NCI-H1417 treated with DMSO at 0.1 percent for 48 hours (cell line): ENCODE measurements at places on chromosomes 2 and 18.

DNA sequence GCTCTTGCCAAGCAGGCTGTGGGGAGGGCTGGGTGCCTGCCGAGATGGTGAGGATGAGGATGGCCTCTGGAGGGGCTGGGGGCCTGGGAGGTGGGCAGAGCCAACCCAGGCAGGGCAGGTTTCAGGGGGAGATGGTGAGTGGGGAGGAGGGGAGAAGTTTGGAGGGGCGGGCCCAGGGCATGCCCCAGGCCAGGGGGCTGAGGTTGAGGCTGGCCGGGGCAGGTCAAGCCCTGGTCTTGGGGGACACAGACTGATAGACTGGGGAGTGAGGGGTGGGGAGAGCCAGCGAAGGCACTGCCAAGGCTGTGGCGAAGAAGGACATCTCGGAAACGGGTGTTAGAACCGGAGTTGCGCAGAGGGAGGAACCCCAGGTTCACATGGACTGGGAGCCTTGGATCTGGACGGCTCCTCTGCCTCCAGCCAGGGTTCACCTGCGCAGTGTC is 12.6 kb downstream of the CAPN10 start:
- DNase-seq, result no peak

GRCh38 chr2:9946818-9947217 is 4.7 kb upstream of the GRHL1 start:
- DNase-seq, result no peak

GRCh38 chr18:36757081-36757480 is 71.7 kb downstream of the TPGS2 start:
- no peak for DNase-seq

DNA sequence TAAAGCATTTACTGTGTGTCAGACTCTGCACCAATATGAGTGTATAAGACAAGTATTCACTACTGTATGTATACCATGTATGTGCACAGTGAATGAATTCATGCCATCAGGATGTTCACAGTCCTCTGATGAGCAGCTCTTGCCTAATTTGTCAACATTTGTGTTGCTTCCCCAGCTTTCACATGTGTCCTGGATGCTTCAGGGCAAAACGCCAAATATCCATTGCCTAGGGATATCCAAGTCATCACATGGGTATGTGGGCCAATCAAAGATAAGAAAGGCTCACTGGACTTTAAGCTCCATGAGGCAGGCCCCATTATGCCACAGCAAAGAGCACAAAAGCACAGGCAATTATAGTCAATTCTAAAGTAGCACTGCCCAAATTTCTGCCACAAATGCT is 134.2 kb upstream of the CHAC2 start:
- no peak for DNase-seq

GRCh38 chr2:150127995-150128394 is 359.5 kb downstream of the RND3 start:
- no peak for DNase-seq

DNA sequence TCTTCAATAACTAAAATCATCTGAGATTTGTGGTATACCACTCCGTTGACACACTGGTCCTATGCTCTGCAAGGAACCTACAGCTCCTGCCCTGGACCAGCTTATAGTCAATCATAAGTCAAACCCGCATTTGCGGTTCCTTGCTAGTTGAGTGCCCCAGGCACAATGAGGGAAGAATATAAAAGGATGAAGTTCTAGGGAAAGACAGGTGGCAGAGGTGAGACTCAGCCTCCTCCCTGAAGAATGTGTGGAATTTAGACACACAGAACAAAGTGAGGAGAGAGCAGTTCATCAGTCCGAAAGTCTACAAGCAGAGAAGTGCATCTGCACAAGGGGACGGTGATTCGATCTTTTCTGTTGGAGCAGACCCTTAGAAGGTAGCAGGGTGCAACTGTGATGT is 615.0 kb upstream of the FANCL start:
- DNase-seq, result no peak

DNA sequence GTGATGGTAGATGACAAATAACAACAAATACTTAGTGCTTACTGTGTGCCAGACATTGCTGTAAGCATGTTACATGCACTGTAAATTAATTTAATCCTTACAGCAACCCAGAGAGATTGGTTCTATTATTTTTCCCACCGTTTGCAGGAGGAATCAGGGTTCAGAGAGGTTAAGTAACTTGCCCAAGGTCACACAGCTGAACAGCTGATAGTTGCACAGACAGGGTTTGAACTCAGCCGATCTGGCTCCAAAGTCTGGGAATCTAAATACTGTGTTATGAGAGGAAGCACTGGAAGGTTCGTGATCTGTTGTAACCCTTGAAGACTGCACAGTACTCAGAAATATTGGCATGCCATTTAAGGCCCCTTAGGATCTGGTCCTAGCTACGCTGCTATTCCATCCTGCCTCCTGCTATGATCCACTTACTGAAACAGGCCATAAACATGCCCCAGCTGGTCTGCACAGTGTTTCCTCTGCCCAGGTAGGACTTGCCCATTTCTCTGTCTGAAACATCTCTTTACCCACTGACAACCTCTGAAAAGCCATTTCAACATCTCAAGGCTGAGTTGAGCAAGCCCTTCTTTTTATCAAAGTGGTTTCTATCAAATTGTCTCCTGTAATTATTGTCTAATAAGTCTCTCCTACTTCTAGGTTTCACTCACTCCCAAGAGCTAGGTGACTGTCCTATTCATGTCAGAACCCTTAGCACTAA is 40.4 kb upstream of the MRPL33 start:
- DNase-seq, result no peak

GRCh38 chr2:55232863-55233657 is 572 bp downstream of the RPS27A start:
- no peak for DNase-seq

DNA sequence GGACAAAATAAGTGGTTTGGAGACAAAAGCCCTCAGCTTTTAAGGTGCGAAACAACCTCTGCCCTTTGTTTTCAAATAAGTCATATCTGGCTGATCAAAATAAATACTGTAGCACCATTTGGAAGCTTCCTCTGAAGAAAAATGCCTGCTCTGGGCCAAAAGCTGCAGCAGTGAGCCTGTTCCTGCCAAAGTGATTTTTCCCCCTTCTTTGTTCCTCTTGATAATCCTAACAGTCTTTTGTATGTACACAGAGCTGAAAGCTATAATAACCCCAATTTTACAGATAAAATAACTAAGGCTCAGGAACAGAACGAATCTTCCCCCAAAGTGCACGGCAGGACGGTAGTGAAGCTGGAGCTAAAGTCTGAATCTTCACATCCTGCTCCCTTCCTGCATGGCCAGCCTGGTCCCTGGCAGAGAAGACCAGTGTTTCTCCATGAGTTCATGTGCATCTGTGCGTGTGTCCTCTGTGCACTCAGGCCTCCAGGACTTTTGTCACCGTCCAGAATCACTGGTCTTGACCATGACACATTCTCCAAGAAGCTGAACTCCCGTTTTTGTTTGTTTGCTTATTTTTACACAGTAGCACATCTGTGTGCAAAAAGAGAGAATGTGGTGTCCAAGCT is 2114.1 kb upstream of the PIK3C3 start:
- no peak for DNase-seq

GRCh38 chr2:64937687-64938491 is 51.3 kb upstream of the SLC1A4 start:
- DNase-seq, result no peak

DNA sequence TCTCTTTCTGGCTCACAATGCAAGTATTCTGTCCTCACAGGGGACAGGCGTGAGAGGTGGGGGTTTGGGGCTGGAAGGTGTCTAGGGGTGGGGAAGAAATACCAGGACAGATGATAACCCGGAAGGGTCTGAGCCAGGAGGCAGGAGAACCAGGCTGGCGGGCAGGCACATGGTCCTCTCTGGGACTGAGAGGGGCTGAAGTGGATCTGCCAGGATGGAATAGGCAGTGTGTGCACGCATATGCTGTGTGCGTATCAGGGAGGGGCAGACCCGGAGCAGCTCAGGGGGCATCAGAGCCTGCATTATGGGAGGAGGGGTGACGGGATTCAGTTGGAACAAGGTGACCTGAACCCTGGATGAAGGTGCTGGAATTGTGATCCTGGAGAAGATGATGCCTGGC is 157.3 kb downstream of the DYSF start:
- no peak for DNase-seq

DNA sequence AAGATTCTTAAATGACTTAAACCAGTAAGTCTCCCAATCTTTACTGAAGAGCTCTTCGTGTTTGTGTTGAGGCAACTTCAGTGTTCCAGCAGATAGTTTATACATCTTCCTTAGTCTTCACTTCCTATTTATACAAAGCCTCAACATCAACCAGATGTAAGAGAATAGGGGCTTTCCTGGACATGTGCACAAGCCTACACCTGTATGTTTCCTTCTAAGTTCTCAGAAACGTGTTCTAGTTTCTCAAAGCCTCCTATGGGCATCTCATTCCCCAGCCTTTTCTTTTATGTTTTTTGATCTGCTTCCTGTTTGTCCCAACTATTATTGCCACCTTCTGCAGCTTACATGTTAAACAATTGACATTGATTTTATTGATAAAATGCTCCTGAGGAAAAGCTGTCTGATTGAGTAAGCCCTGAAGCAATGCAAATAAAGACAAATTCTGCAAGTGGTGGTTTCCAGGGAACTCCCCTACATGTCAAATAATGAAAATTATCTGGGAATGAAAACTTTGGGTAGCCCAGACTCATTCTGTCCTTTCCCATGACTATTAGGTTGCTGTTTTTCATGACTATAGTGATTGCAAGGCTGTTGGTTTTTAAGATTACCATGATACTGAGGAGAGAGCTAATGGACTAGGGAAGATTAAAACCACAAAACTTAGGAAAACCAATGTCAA is 663.3 kb upstream of the ACVR2A start:
- DNase-seq, result no peak

DNA sequence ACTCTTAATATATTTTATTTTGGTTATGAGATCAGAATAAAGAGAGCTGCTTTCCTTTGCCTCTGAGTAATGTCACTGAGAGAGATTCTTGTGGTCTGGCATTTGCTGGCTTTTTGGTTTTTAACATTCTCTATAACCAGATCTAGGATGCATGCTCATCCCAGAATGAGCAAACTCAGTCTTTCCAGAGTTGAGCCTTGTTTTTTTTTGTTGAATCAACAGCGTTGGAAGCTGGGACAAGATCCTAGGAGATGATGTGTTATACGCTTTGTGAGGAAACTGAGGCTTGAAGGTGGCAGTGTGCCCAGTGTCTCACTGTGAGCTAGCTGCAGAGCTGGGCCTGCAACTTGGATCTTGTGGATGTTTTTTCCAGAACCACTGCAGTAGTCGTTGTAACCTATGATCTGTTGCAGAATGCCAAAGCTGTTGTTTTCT is 19.5 kb downstream of the MYO1B start:
- no peak for DNase-seq

DNA sequence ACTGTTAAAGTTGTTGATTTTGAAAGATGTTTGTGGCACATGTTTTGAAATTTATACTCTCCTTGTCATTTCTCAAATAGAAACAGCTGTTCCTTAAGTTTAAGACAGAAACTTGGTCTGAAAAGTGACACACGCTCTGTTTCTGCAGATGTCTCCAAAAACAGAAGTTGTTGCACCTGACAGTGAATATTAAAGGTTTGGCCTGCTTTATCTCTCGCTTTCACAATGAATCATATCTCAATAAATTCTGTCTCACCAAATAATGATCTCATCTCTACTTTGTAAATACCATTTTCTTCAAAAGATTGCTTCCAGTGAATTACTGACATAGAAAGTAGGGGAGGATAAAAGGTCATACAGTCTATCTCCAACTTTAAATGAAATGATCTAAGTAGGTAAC is 294.9 kb upstream of the SYT4 start:
- no peak for DNase-seq

DNA sequence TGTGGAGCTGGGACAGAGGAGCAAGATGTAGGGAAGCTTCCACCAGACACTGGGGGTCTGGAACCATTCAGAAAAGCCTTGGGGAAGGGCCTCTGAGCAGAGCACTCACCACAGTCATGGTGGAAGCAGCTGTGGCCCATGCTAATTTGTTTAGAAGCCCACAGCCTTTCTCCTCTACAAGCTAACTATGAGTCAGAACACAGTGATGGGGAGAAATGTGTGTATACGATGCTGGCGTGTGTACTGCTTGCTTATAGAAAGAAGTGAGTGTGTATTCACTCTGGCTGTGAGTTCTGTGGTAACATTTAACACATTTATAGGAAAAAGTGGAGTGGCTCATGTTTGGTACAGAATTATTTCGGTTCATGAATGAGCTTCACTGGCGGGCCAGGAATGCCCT is 157.0 kb upstream of the ACAA2 start:
- no peak for DNase-seq

DNA sequence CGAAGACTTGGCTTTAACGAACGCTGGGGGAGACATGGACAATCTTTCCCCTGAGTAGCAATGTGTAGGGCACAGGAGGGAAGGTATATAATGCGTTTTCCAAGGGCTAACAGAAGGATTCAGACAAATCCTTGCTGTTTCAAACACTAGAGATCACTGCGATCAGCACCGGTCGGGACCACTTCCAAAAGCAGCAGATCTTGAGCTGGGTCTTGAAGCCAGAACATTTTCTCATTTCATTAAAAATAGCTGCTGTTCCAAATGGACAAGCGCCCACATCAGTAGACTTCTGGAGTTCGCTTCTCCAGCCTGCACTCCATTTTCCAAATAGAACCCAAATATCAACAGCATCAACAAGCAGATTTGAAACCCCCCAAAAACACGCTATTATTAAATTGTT is 65.1 kb upstream of the MAPRE2 start:
- no peak for DNase-seq

GRCh38 chr2:219423652-219424377 is 5.6 kb downstream of the DES start:
- DNase-seq, result no peak

DNA sequence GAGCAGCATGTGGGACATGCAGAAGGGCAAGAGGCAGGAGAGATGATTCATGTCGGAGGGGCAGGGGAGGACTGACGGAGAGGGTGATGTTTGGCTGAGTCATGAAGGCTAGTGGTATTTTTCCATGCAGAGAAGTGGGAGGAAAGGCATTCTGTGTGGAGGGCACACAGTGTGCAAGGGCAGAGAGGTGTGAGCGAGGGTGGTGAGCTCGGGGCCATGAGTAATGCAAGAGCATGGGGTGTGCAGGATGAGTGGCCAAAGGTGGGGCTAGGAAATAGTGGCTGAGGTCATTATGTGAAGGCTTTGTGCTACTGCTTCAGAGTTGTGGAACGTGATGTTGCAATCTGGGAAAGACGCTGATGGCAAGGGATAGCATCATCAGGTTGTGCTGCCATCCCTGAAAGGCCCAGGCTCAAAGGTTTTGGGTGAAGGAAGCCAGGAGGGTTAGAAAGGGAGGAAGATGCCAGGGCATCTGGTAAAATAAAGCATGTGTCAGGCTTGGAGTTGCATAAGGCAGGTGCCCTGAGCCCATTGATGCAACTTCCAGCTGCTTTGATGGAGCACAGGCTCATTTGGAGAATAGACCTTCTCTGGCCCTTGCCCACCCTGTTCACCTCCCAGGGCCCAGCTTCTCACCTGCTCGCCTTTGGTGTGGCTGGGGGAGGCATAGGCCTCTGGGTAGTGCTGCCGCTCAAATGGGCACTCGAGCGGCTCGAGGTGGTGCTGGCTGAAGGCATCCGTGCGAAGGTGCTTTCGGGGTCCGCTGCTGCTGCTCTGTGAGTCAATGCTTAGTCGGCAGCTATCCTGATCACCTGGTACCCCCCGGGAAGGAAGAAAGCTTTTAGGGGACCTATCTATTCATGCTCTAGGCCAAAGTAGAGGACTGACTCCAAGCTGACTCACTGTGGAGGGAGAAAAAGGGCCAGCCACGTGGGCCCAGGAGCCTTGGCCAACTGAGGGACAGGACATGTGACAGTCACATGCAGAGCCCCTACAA is 37.5 kb downstream of the PAX8 start:
- no peak for DNase-seq

- DNase-seq, result no peak
Measured at GRCh38 chr2:63124218-63124617, 73.6 kb downstream of the OTX1 start.
